ENCODE measurements at places on chromosomes 7 and 10.

- DNase-seq, result no peak
These were observed 49.3 kb downstream of the DENND11 start for GRCh38 chr7:141652691-141653090.

- no peak for DNase-seq
These were observed 223.8 kb downstream of the PRPF18 start for GRCh38 chr10:13810568-13810967.

- DNase-seq, result peak; percentile 8
These were observed 363.9 kb downstream of the MALRD1 start for GRCh38 chr10:19412531-19412930.

- DNase-seq, result no peak
These were observed 4.2 kb upstream of the KCNH2 start for GRCh38 chr7:150982351-150982750.

GRCh38 chr7:151244841-151245346, 3.6 kb downstream of the SMARCD3 start:
- no peak for DNase-seq

GRCh38 chr10:67520924-67521520, 175.0 kb downstream of the CTNNA3 start:
- DNase-seq, result no peak

GRCh38 chr7:81790120-81790500, 20.3 kb upstream of the HGF start:
- no peak for DNase-seq

- DNase-seq, result no peak
These were observed 366.2 kb upstream of the TMEM229A start for GRCh38 chr7:124398937-124399552.

Measured in SHP77 treated with DMSO at 0.1 percent for 48 hours (cell line).